ENCODE measurements at places on chromosomes 12 and 14.

DNA sequence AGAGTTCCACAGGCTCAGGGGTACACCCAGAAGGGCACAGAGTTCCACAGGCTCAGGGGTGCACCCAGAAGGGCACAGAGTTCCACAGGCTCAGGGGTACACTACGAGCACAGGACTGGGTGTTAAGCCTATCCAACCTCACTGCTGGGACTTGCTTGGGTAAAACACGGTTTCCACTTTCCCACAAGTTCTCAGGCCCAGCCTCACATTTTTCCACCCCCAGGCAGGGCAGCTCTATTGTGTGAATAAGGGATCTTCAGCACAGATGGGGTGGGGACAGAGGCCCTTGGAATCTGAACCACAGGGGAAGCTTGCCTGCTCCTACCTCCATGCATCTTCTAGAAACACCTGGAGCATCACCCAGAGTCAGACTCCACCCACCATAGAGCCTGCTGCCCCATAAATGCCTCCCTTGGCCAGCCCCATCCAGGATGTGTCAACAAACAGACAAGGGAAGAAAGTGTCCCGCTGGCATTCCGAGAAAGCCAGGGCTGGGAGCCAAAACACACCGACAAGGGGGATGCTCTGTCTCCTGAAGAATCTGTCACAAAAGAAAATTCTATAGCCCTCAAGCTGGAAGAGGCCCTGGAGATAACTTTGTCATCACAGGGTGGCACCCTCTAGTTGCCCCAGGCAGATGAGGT lies 4.8 kb downstream of the CRACR2A start:
- no peak for DNase-seq

GRCh38 chr12:41709463-41710285 lies 435.0 kb downstream of the GXYLT1 start:
- no peak for DNase-seq

DNA sequence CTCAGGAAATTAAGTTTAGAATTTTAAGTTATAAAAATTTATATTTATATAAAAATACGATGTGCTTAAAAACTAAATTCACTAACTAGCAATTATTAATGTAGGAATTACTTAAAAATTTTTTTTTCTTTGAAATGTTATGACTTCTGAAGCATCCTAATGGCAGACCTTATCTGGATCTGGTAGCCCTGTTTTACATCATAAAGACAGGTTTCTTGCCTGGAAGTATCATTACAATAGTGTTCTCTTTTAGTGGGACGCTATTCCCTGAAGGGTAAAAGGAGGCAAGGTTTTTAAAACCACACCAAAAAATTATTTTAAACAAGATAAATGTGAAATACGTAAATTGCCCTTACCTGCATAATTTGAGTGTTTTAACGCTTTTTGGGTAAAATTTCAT lies 2.1 kb downstream of the WDR20 start:
- DNase-seq = no peak

- no peak for DNase-seq
Measured at GRCh38 chr12:32585680-32586079, 93.4 kb upstream of the DNM1L start.

DNA sequence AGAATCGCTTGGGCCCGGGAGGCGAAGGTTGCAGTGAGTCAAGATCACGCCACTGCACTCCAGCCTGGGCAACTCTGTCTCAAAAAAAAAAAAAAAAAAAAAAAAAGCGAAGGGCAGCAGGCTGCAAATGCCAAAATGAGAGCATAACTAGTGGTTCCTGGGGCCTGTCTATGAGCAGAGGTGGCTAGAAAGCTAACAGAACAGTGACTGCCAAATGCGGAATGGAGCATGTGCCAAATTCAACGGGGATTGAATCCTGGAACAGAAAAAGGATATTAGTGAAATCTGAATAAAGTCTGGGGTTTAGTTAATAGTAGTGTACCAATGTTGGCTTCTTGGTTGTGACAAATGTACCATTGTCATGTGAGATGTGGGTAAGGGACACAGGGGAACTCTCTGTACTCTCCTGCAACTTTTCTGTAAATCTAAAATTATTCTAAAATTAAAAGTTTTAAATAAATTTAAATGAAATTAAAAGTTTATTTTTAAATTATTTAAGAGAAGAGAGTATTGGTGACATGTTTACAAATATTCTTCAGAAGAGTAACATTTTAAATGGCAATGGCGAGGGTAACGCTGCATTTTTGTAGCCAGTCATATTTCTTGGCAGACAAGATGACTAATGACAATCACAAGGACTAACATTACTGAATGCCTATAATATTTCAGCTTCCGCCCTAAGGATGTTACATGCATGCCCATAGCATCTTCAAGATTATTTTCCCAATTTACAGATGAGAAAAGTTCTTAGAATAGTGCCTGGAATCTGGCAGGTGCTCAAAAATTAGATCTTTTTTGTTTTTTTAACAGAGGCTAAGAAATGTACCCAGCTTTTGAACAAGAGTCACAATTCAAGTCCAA lies 28.9 kb upstream of the NUDT4 start:
- DNase-seq = no peak

GRCh38 chr12:86613311-86613710 lies 357.1 kb upstream of the MGAT4C start:
- DNase-seq = no peak

GRCh38 chr14:101248840-101249675 lies 312.2 kb upstream of the DIO3 start:
- DNase-seq = no peak

All from 8988T (cell line).